ENCODE measurements at places on chromosomes 7 and 10.

DNA sequence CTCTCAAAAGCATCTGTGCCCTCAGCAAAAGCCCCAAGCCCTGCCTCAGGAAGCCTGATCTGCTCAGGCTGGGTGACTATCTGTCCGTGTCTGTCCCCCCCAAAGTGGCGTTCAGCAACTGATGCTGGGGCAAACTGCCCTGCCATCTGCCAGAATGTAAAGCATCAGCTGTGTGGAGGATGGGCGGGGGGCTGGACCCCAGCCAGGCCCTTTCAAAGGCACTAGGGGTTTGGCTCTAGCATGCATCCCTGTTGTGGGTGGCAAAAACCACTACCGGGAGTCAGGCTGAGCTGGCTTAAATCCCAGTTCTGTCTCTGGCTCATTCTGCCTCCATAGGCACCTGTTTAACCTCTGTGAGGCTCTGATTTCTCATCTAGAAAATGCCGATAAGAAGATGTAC is 35.5 kb downstream of the GPRIN2 start:
- DNase-seq, result no peak

- no peak for DNase-seq
These were observed 21.2 kb downstream of the CYP17A1 start for GRCh38 chr10:102815790-102816549.

DNA sequence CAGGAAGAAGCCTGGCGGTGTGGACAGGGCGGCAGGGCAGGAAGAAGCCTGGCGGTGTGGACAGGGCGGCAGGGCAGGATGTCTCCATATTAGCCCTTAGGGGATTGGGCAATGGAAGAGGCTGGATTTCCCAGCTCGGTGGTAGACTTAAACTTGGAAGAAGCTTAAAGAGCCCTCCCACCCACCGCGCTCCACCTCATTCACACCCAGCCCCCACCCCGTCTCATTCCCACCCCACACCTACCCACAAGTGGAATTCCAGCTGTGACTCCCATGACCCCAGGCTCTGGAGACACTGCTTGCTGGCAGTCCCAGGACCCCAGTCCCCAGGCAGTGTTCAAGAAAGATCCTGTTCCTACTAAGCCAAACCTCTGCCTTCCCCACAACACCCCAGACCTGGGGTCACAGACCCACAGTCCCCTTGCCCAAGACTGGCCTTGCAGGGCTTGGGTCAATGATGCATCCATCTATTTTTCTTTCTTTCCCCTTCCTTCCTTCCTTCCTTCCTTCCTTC is 34.0 kb downstream of the SPDYE6 start:
- no peak for DNase-seq

DNA sequence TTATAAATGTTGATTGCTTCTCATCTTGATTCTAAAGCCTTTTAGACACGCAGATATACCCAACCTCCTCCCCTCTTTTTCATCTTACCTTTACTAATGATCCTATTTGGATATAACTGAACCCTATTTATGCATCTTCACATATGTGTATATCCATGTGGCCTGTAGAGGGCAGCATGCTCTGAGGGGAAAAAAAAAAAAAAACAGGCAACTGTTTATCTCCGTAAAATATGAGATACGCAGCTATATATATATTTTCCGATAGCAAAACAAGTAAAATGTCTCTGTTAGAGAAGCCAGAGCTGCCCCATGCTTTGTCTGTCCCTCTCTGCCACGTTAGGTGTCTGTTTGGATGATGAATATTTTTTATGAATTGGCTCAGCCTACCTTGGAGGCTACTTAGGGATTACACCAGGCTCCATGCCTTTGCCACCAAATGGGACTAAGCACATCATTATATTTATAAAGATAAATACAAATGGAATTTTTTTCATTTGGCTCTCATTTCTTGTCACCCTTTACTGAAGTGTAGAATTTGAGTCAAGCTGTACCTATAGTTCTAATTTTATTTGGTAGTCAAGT is 174.8 kb upstream of the FZD1 start:
- no peak for DNase-seq

DNA sequence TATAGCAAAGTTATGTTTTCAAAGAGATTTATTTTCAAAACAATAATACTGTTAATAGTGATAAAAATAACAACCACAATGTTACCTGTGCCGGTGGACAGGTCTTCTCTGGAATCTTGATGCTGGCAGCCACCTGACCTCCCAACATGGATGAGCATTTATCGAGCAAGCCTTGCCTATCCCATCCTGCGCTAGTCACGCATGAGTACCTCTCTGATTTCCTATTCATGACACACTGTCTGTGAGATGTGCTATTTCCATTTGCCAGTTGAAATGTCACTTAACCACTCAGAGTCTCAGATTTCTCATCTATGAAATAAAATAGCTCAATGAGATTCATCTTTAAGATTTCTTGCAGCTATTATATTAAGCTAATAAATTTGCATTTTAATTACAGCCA is 341.2 kb upstream of the VWC2 start:
- no peak for DNase-seq

DNA sequence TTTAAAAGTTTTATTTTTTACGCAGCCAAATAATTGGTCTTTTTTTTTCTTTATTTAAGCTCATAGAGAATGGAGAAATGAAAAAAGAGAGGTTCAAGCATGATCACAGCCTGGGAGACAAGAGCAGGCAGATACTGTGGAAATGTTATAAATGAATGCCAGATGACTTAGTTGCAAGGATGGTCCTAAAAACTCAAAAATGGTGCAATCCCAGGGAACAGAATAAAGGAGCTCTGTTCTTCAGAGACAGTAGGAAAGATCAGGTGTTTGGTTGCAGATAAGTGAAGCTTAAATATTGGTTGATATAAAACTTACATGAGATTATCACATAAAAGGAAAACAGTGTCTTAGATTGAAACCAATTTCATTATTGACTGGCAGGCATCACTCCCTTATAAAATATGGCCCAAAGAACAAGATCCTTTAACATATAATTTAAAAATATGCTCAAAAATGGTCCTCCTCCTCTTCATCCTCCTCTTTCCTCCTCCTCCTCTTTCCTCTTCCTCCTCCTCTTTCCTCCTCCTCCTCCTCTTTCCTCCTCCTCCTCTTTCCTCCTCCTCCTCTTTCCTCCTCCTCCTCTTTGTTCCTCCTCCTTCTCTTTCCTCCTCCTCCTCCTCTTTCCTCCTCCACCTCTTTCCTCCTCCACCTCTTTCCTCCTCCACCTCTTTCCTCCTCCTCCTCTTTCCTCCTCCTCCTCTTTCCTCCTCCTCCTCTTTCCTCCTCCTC is 18.6 kb downstream of the GNAT3 start:
- DNase-seq, result no peak
